ENCODE measurements at places on chromosomes 4 and X.

DNA sequence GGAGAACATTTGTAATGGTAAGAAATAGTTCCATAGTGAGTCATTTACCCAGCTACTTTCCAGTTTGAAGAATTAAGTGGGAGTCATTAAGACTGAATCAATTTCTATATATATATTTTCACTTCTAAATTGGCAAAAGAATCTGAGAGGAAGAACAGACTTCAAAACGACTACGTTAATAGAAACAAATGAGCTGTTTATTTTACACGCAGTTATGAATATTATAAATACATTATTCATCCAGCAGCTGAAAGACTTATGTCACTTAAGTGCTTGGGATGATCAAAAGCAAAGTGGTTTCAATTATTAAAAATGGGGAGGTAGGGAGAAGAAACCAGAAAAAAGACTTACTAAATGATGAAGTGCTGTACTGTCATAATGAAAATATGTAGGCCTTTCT, 260.5 kb upstream of the DDX53 start:
- no peak for DNase-seq

- DNase-seq = no peak
These were observed 88.3 kb upstream of the BMP2K start for GRCh38 chr4:78687818-78688217.

GRCh38 chrX:123477673-123478072, 255.2 kb downstream of the THOC2 start:
- no peak for DNase-seq

- no peak for DNase-seq
These were observed 186.0 kb upstream of the FRMPD4 start for GRCh38 chrX:11952176-11952720.

DNA sequence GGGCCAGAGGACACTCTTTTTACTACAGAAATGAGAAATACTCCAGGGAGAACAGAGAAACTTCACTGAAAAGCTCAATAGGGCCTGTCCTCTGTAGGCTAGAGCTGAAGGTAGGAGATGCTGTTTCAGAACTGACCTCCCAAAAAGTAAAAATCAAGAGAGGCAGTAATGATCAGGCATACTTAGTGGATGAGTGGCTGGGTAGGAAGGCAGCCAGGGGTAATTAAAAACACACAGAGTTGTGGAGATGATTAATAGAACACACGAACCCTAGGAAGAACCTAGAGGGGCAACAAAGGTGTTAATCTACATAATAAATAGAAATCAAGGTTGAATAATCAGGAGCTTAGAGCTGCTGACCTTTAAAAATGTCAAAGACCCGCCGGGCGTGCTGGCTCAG, 582.4 kb upstream of the ADGRL3 start:
- DNase-seq = no peak

- DNase-seq = no peak
These were observed 82.0 kb upstream of the PITX2 start for GRCh38 chr4:110704748-110705439.
